ENCODE measurements at places on chromosomes 4 and X.

DNA sequence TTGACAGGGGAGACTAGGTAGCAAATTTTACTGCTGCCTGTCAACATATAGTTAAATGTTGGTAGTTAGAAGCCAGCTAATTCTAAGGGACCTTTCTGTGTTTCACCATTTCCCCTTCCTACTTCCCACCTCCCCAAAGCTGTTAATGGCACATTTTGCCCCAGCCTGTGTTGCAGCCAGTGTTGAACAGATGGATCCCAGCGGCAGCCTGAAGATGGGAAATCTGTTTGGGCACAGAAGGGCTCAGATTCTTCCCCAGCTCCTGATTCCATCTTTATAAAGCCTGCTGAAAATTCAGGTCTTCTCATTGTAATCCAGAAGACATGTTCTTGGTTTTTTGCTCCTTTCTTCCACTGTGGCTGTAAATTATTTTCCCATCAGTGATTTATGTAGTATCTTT lies 89.0 kb downstream of the SPRY1 start:
- DNase-seq: no peak

- no peak for DNase-seq
Observed at GRCh38 chrX:72243472-72243871, 4.6 kb upstream of the ERCC6L start.

DNA sequence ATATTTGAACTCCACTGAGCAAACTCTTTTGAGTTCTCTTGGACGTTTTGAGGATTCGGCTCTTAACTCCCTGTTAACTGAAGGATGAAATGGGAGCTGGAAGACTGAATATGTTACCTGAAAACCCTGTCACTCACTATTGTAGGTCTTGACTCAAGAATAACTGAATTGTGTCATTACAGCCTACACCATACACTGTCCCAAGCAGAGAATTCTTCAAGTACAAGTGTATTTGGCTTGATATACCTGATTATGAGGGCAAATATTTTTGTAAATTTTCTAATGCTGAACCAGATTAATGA lies 276.1 kb downstream of the CFAP299 start:
- no peak for DNase-seq

DNA sequence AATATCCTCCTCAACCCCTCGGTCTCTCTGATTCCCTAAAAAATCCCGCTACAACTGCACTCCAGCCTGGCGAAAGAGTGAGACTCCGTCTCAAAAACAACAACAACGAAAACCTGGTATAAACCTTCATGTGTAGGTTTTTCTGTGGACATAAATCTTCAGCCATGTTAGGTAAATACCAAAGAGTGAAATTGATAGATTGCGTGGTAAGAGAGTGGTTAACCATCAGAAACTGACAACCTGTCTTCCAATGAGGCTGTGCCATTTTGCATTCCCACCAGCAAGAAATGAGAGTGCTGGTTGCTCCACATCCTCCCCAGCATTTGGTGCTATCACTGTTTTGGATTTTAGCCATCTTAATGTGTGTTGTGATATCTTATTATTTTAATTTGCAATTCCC lies 10.9 kb downstream of the TBC1D19 start:
- no peak for DNase-seq

DNA sequence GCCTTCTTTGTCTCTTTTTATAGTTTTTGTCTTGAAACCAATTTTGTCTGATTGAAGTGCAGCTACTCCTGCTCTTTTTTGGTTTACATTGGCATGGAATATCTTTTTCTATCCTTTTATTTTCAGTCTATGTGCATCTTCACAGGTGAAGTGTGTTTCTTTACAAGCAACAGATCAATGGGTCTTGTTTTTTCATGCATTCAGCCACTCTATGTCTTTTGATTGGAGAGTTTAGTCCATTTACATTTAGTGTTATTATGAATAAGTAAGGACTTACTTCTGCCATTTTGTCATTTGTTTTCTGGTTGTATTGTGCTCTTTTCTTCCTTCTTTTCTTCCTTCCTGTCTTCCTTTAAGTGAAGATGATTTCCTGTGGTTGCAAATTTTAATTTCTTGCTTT lies 224.4 kb downstream of the SLC39A8 start:
- no peak for DNase-seq

DNA sequence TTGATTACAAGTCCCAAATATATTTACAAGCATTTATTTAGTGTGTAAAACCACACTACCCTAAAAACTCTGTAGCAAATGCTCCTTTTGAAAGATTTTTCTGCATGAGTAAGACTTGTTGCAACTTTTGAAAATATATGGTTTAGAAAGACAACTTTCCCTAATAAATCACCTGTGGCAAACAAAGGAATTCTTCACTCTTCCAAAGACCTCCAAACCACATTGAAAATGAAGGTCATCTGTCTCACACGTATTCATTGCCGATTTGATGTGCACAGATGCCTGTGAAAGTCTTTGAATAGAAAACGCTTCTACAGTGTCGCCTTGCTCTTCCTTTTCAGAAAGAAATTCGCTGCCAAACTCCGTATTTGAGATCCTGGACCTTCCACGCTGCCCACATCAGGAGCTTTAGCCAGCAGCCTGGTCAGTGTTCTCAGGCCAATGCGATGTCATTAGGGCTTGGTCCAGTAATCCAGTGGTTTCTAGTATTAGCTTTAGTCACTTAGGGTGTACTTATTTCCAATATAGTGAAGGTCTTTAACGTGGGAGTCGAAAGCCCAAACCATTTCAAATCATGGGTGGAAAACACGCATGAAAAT lies 22.2 kb downstream of the SPINK2 start:
- DNase-seq: no peak

- no peak for DNase-seq
Observed at GRCh38 chrX:118627084-118627758, 100.2 kb upstream of the IL13RA1 start.

DNA sequence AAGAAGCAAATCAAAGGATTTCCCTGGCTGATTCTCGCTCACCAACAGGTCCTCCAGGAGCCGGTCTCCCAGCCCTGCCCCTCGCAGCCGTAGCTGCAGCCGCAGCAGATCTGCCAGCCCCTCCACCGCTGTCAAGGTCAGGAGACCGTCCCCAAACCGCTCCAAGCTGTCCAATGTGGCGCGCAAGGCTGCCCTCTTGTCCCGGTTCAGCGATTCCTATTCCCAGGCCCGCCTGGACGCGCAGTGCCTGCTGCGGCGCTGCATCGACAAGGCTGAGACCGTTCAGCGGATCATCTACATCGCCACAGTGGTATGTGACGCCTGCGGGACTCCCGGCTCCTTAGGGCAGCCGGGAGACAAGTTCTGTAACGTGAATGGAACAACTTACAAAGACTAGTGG lies 25.6 kb downstream of the SPATA18 start:
- no peak for DNase-seq

- no peak for DNase-seq
Observed at GRCh38 chr4:2071252-2071911, 12.3 kb downstream of the NAT8L start.

DNA sequence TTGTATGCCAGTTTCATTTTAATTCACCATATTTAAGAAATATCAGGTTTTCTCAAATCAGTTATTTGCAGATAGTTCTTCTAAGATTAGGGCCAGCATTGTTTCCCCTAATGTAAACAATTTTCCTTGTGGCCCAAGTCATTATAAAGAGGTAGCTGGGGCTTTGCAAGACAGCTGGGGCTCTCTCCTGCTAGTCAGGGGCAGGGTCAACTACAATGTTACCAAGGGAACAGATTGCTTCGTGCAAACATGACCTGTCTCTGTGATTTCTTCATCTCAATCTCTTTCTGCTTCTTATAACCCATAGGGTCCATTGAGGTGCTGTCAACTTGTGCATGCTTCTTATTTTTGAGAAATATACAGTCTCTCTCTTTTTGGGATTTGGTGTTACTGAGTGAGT lies 12.1 kb downstream of the ARMCX6 start:
- DNase-seq: no peak

GRCh38 chr4:57691370-57691769 lies 581.2 kb upstream of the IGFBP7 start:
- no peak for DNase-seq

- no peak for DNase-seq
Observed at GRCh38 chr4:84221704-84222103, 277.4 kb downstream of the NKX6-1 start.

DNA sequence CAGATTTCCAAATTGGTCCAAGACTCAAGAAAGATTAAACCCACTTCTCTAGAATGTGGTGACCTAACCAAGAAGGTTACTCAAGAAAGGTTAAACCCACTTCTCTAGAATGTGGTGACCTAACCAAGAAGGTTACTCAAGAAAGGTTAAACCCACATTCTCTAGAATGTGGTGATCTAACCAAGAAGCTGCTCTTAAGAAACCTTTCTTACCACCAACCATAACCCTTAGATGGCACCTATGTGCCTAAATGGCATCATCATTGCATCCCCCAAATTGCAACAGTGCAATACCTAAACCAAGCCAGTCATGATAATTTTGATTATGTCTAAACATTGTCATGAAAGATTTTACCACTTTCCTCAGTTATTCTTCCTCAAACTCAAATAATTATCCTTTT lies 49.2 kb downstream of the IDS start:
- DNase-seq: no peak

- DNase-seq: no peak
Observed at GRCh38 chr4:185079271-185079905, 61.1 kb downstream of the HELT start.

- DNase-seq: no peak
Observed at GRCh38 chr4:16450724-16451123, 224.5 kb upstream of the TAPT1 start.

- no peak for DNase-seq
Observed at GRCh38 chrX:154030266-154030665, 10.6 kb upstream of the IRAK1 start.

GRCh38 chr4:113952452-113953029 lies 26.9 kb downstream of the ARSJ start:
- DNase-seq: peak; percentile 26

- no peak for DNase-seq
Observed at GRCh38 chr4:5110901-5111300, 59.6 kb downstream of the STK32B start.

All from activated CD4-positive, alpha-beta T cell treated with anti-CD3 and anti-CD28 coated beads, Interleukin-2, amount 10 ng/mL, durations not matched to agents 7 days and 5 days (primary cell).